Hematopoietic multipotent progenitor cell (in vitro differentiated cells): ENCODE measurements at places on chromosomes 11 and 22.

DNA sequence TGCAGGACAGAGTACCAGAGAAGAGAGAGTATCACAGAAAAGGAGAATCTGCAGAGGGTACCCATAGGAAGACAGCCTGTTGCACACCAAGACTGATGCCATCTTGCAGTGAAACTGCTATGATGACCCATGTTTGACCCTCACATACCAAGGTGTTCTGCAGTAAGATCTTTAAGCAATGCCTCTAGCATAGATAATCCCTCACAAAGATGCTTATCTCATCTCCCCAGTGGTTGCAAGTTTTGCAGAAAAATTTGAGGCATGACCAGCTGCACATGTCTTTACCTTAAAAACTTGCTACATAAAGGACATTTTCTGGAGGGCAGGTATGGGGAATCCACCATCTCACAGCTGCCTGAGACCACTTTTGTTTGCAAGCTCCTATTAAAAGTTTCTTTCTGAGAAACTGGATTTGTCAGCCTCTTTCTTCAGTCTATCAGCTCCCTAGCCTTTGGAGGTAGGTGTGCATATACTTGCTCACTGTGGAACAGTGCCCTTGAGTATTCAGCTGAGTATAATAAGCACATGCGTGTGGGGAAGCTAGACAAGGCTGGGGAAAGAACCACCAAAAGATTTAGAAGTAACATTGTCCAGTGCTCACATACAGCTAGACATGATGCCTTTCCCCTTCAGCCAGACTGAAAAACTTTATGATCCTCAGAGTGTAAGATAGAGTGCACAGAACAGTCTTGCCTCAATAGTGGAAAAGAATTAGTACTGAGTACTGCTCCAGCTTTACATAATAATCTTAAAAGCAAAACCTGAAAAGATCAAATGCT, 100.3 kb upstream of the TEAD1 start:
- no peak for DNase-seq

DNA sequence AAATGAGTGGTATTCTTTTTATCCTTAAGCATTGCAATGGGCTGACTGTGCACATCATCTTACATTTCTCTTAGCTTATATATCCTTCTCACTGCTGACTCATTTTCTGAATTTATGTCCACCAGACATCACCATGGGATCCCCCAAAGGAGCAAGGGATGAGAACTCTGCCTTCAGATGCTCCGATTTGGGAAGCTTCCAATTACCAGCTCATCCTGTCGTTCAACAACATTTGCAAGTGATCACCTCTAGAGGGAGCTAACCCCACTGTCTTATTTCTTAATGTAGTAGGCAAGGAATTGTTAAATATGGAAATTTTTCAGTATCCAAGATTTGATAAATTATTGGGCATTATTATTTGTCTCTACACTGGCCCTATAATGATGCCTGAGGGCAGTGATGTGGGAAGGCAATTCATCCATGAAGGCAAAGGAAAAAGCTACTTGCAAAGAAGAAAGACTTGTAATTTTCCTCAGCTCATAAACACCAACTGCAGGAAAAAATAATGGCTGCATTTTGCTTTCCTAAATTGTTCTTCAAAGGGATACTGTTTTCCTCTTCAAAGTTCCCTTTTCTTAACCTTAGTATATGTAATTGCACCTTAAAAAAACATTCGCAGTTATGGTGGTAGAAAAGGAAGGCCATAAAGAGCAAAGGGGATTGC, 102.4 kb upstream of the FSHB start:
- no peak for DNase-seq

DNA sequence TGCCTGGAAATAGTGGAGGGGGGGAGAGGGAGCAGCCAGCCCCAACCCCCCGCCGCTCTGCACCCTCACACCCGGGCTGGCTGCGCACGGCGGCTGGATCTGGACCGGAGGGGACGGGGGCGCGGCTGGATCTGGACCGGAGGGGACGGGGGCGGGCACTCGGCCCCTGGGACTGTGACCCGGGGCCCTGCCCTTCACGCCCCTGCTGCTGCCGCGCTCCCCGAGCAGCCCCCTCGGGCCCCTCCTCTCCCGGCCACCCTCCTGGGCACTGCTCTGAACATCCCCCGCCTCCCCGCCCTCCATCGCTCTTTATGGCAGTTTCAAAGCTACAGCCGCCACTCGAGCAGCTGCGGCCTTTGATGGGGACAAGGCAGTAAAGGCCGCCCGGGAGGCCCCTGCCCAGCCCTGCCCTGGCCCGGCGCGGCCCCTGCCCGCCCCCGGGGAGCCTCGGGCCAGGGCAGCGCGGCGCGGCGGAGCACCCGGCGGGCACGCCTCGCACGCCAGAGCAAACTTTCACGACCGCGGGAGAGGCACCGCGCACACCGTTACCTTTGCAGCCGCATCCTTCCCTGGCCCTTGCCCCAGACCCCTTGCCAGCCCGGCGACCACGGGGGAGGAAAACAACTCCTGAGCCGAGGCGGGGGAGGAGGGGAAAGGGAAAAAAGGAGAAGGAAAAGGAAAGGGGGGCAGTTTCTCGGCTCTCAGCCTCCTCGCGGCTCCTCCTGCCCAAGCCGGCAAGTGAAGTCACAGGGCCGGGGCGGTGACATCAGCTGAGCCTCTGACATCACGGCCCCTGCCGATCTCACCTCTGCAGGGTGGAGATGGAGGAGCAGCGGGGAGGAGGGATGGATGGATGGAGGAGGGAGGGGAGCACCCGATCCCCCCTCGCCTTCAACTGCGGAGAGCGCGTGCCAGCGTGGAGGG, 13.1 kb upstream of the TCF20 start:
- no peak for DNase-seq

GRCh38 chr11:118885831-118886565, 2.3 kb downstream of the CXCR5 start:
- no peak for DNase-seq

GRCh38 chr11:108685419-108686130, 20.7 kb downstream of the DDX10 start:
- no peak for DNase-seq

- no peak for DNase-seq
Observed at GRCh38 chr11:19187833-19188258, 13.9 kb downstream of the CSRP3 start.

- DNase-seq: no peak
Observed at GRCh38 chr11:59182457-59183151, 10.7 kb downstream of the DTX4 start.

- no peak for DNase-seq
Observed at GRCh38 chr11:12128301-12128751, 17.9 kb downstream of the MICAL2 start.

DNA sequence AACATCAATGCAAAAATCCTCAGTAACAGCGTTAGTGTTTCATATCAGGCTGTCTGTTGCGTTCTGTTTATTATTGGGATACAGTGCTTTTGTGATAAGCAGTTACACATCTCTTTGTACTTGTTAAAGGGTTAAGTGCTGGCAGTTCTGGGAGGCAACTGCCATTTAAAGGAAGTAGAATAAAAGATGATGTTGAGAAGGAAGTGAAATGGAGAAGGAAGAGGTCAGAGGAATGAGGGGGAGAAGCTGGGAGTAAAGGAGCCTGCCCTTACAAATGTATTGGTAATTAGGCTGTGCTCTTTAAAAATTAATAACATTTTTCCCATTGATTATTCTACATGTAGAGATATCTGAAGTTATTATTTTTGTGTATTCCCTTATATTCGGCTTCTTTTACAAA, 674.7 kb downstream of the NTM start:
- DNase-seq: no peak

DNA sequence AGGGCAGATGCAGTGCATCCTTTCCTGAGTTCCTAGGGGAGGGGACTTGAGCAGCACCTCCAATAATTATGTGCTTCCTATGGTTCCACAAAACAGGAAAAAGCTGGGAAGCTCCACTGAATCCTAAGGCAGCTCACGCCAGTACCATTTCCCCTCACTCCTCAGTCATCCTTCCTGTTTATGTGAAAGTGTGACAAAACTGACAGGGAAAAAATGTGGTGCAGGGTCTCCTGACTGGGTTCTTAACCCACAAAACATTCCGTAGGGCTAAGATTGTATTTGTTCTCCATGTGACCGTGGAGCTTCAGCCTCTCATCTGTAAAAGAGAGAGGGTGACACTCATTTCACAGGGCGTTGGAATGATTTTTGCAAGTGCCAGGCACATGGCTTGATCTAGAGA, 12.2 kb upstream of the LYVE1 start:
- DNase-seq: no peak

DNA sequence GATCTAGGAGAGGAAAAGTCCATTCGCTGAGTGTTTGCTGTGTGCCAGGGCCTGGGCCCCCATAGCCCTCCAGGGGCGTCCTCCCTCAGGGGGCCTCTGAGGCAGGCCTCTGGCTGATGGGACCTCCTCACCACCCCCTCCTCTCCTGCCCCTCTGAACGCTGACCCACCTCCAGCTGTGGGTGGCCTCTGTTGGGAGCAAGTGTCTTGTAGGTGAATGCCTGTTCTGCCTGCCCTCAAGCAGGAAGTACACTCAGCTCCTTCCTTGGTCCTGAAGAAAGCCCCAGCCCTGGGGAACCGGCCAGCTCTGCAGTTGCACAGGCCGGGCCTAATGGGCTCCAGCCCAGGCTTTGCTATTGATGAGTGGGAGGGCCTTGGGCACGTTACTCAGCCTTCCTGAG, 3.5 kb downstream of the MYO7A start:
- DNase-seq: no peak

DNA sequence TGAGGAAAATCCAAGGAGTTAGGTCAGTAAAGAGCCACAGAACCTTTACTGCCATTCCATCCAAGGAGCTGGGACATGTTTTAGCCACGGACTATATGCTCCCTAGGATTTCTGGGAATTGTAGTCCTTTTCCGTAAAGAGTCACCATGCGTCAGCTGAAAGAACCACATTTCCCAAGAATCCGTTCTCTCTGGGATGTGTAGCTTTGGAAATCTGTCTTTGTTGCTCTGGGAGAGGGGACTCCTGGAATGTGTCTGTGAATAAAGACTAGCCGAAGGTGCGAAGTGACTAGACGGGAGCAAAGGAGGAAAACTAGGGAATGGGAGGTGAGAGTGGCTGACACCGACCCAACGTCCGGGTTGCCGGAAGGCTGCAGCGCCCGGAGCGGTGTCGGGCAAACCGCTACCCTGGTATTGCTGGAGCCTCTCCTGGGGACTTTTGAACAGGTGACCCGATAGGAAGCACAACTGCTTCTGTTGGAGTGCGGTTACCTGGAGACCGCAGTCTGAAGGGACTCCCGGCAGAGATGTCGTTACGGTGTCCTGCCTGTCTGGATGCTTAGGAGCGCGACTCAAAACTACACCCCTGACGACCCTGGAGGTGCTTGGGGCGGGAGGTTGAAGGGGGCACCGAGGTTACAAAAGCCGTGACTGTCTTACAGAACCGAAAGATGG, at the start of gene IFTAP:
Gene IFTAP, plus strand, starts transcription at position 187 of the 674 bp plus-strand sequence. CDS start 15,602 bp downstream, outside the sequence.
- DNase-seq: peak; percentile 85

DNA sequence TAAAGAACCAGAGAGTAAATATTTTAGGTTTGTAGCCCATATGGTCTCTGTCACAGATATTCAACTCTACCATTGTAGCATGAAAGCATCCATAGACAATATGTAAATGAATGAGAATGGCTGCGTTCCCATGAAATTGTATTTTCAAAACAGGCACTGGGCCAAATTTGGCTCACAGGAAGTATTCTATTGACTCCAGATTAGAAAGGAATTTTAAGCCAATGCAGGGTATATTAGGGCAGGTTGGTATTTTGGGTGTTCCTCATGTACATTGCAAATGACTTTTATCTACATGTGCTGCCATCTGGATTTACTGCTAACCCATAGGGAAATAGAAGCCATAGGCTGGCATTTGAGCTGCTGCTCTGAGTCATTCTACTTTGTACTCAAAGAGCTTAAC, 35.1 kb upstream of the PDGFD start:
- DNase-seq: no peak

- no peak for DNase-seq
Observed at GRCh38 chr22:45554040-45554406, 51.3 kb downstream of the FBLN1 start.

- peak; percentile 78 for DNase-seq
Observed at GRCh38 chr11:797296-798092, 587 bp downstream of the SLC25A22 start.

- no peak for DNase-seq
Observed at GRCh38 chr11:13831696-13832095, 130.8 kb upstream of the SPON1 start.

DNA sequence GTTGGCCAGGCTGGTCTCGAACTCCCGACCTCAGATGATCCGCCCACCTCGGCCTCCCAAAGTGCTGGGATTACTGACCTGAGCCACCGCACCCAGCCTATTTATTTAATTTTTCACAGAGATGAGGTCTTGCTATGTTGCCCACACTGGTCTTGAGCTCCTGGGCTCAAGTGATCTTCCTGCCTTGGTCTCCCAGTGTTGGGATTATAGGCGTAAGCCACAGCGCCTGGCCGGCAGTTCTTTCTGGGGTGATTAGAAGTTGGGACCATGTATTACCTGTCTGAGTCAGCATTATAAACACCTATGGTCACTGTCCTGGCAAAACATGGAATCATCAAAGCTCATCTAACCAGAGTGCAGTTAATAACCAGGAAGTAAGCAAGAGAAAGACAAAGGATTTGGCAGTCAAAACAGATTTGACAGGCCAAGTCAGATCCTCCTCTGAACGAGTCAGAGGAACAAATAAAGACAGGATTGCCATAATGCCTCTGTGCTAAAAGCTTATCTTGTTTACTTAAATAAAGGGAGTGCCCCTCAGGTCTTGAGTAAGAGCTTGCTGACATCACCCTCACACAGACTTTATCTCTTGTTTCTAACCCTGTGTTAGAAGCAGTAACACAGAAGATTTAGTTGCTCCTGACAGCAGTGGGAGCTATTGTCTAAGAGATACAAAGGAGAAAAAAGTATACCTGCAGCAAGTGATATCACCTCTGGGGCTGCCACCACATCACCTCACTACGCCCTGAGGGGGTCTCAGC, 3.7 kb downstream of the SERPIND1 start:
- DNase-seq: no peak

- no peak for DNase-seq
Observed at GRCh38 chr22:25109878-25110595, 89.6 kb upstream of the CRYBB3 start.

GRCh38 chr11:95070471-95070870, 3.8 kb downstream of the SRSF8 start:
- no peak for DNase-seq

GRCh38 chr11:107916671-107917241, 11.5 kb upstream of the RAB39A start:
- DNase-seq: peak; percentile 26
